Kidney (tissue), 22 donors: ENCODE measurements at places on chromosomes 2 and 18.

- DNase-seq = no peak
These were observed 11.3 kb downstream of the CYP26B1 start for GRCh38 chr2:72136331-72136730.

GRCh38 chr2:208319391-208319790 is 53.3 kb downstream of the PIKFYVE start:
- DNase-seq = no peak

DNA sequence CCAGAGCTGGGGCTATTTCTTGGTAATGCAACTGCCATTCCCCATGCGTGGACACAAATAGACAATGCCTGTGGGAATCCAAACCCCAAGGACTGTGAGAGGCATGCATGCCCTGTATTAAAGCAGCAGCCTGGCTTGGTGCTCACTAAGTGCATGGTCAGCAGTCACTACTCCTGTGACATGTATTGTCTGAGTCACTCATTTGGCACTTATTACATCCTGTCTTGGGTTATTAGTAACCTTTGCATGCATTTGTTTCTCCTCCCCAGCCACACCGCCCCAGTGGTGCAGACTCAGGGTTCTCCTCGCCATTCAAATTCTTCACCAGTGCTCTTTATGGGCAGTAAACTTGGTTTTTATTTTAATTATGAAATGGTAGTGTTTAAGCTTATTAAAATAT is 30.2 kb downstream of the PRKCE start:
- no peak for DNase-seq

- DNase-seq = no peak
These were observed 267.0 kb upstream of the HS6ST1 start for GRCh38 chr2:128585706-128586105.

GRCh38 chr2:74137651-74138599 is 9.8 kb downstream of the BOLA3 start:
- no peak for DNase-seq

DNA sequence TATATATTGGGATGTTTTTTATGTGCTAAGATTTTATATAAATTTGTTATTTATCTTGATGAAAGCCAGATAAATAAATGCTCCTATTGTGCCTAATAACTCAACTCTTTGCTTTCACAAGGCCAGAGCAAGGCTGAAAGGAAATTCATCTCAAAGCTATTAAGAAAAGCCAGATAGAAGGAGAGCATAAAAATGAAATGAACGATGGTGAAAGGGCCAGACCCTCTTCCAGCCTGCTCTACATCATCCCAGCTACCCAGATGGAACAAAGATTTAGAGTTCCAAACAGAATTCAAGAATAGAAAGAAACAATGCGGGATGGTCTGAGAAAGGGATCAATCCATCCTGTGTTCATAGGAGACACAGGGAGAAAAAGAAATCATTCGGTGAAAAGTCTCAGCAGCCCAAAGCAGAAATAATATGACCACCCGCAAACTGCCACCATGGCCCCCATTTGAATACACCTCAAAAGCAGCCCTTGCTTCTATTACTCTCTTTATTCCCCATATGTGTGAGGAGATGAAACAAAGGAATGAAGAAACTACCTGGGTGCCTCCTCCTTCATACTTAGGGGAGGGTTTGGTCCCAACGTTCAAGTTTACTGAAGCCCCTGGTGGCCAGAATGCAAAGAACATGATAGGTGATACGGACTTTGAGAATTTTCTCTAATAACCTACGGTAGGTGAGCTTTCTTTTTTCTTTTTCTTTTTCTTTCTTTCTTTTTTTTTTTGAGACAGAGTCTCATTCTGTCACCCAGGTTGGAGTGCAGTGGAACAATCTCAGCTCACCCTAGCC is 110.1 kb upstream of the FBXO11 start:
- no peak for DNase-seq

DNA sequence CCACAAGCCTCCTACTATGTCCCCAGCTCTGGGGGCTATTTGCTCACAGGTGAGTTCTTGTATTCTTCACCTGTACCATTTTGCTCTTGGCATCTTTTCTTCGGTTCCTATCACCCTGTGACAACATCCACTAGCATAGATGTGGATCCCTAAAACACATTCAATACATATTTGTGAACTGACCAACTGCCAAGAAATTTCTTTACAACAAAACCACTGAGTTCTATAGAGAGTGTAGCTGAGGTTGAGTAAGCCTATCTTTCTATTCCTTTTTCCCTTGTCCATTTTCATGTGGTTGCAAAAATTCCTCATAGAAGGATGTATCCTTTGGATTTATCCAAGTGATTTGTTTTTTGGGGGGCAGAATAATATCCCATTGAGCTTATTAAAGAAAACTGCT is 192.7 kb upstream of the ITGA4 start:
- no peak for DNase-seq

DNA sequence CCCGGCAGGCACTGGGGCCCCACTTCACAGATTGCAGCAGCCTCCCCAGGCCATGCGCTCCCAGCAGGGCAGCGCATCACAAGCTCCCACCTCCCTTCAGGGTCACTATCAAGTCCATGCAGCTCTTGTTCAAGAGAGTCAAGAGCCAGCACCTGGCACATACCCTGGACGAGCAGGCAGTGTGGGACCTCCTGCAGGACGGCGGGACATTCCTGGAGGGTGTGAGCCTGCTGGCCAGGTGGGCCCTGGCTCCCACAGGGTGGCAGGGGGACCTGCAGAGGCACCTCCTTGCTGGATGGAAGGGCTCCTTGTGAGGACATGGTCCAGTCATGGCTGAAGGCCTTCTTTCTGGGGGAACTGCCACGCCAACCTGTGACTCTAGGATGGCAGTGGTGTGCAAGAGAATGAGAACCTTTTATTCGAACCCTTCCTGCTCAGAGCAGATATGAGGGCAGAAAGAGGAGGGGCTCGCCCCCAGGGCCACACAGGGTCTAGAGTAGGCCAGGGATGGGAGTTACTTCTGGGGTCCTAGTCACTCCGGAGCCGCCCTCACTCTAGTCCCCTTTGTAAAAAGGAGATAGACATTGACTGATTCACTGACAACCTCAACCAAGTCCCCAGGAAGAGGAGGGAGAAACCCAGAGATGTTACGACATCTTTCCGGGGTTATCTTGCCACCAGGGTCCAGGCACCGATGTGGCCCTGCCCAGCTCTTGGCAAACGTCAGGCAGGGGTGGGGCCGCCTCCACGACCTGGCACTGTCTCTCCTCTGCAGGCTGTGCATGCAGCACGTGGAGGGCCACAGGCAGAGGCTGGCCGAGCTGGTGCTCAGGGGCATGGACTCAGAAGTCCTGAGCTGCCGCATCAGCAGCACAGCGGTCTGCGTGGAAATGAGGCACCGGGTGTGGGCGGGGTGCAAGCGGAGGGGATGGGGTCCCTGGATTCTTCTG is 31.3 kb downstream of the HJURP start:
- DNase-seq = no peak

DNA sequence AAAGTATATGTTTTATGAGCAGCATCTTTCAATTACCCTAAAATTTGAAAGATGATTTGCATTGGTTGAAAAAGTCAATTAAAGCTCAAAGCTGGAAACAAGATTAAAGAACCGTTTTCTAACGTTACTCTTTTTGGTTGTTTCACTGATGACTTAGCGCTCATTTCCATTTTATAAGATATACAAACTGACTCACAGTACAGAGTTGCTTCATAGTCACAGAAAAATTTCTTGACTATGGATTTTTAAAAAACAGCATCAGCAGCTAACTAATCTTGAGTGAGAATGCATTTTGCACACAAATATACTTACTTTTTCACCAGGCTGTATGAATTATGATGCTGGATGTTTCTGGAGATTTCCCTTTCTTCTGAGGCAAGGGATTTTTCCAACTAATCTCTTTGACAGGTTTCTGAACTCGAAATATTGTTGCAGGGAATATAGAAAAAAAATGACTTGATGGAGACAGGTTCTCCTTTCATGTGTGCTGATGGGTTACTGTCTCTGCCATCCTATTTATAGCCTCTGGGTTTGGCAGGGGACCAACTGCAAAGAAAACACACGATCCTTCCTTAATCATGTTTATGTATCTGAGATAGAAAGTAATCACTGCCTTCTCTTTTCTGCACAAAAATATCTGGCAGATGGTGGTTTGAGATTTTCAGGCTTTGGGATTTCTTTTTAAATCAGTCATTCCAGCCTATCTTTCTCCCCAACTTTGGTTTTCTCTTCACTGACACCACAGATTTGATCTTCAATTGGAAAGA is 129.4 kb upstream of the DAPL1 start:
- DNase-seq = no peak

DNA sequence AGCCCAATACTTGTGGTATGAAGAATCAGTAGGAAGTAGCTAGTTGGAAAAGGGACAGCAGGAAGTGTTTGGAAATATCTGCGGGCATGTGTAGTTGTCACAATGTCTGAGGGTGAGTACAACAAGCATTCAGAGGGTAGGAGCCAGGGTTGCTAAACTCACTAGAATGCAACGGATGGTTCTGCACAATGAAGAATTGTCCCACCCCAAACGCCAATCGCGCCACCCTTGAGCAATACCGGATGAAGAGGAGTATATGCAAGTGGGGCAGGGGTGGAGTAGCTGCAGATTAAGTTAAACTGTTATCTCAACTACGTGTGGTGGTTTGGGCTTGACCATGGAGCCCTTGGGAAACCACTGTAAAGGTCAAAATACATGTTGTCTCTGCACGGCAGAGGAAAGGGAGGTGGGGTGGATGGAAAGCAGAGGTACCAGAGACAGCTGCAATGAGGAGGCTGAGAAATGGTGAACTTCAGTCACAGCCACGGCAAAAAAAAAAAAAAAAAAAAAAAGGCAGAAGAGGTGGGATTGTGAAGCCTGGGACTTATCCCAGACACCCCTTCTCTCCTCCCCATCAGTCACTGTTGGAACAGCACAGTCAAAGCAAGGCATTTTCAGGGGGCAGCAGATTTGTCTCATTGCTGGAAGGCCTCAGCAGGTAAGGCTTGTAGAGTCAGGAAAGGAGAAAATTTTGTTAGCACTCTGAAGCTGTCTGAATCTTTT is 5.2 kb downstream of the CCL20 start:
- DNase-seq = no peak

GRCh38 chr2:207937823-207938222 is 87.5 kb downstream of the PLEKHM3 start:
- no peak for DNase-seq

DNA sequence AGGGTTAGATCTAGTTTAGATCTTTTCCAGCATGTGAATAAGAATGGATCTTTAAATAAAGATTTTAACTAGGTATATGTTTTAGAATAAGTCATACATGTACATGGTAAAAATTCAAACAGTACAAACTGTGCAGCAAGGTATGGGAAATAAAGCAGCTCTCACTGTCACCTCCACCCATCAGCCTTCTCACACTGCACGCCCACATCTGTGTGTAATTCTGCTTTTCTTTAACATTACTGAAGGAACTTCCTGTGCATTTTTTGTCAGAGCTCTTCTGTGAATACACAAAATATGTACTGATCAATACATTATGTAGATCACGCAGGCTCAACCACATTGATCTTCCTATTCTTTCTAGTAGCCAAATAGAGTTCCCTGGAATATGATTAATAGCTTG is 3.4 kb downstream of the CASP8 start:
- no peak for DNase-seq

DNA sequence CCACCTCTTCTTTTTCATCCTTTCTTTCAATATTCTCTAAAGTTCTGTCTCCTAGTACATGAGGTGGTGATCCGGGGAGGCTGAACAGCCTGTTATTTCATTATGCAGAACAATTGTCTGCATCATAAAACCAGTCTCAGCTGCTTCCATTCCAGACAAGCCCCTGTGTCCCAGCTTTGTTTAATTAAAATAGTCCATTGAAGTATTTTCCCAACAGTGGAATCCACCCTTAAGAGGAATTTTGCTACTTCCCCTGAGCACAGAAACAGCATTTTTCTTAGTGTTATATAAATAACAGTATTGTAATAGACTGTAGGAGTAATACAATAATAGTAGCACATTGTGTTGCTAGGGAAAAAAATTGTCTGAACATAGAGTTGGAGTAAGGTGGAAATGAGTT is 395.4 kb upstream of the TCF4 start:
- DNase-seq = peak; percentile 15

DNA sequence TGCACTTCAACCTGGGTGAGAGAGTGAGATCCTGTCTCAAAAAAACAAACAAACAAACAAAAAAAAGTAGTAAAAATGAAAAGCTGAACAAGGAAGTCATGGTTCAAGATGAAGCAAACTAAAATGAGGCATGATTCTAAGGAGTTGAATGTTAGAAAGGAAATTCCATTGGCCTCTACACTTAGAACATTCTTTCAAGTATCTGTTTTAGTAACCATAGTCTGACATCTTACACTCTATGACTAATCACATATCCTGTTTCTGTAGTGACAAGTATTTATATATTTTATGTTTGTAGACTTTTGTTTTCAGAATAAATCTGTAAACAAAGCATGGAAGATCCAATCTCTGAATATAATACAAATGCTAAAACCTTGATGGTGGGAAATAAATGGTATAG is 164.1 kb downstream of the KIAA1328 start:
- DNase-seq = no peak

DNA sequence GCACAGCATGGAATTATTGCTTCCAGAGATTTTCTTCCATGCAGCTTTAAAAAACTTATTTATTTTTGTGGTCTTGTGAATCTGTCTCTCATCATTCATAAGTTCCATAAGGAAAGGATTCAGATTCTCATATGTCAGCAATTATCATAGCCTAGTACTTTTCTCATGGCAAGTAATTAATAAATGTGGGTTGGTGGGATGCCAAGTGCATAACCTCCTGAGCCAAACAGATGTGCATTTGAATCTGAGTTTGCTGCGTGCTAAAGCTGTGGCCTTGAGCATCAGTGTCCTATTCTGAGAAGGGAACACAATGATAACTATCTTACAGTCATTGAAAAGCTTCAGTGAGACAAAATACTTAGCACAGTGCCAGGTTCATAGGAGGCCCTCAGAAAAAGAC is 331.9 kb downstream of the PDE11A start:
- DNase-seq = peak; percentile 68

DNA sequence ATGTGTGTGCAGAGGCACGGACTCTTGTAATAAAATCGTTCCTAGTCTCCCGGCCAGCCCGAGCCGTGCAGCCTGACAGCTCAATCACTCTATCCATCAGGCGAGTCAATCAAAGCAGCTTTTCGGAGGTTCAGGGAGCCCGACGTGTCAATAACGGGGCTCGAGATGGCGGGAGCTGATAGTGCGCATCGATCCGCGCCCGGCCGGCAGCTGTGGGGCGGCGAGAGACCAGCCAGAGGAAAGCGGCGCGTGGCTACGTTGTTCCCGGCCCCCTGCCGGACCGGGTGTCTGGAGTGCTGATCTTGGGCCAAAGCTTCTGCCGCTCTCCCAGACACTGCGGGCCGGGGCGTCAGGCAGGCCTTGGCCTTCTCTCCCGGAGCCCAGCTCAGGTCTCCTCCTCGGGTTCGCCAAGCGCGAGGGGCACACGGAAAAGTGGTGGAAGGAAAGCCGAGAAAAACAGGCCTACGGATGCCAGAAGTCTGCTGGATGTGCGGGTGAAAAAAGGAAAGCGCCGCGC is 2.4 kb downstream of the EN1 start:
- DNase-seq = no peak
